Hindlimb muscle (tissue), 1 donor: ENCODE measurements at places on chromosomes 6 and 20.

- no peak for DNase-seq
These were observed 34.8 kb downstream of the TOP1 start for GRCh38 chr20:41063442-41063841.

DNA sequence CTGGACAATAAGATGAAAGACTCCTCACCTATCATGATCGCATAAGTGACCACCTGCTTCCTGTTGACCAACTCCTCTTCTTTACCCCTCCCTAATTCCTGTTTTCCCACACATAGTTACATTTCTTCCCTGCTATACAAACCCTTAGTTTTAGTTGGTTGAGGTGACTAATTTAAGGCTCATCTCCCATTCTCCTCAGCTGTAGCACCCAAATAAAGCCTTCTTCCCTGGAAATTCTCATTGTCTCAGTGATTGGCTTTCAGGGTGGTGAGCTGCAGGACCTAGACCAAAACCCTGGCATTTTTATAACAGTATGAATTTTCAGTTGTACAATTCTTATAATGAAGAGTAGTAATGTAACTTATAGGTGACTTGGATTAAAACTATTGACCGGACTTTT is 2.1 kb downstream of the FKBP1C start:
- no peak for DNase-seq

- DNase-seq: no peak
These were observed 146.6 kb upstream of the BMP5 start for GRCh38 chr6:56021943-56022342.

DNA sequence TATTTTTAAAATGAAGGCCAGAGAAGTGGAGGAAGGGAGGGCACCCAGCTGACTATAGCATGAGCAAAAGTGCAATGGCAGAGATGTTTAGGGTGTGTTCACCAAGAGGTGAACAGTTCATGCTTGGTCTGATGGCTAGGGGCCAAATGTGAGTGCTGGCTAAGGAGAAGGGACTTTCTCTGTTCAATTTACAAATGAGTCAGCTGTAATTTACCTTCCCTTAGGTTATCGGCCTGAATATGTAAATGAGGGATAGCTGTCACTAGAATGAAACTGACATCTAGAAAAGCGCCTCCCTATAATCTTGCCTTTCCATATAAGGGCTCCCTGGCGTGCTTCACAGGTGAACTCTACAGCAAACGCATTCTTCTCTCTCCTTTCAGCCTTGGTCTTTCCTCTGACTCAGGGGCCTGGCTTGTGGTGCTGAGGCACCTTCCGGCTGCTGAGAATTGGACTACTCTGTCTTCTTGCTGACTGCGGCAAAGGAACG is 114.7 kb upstream of the BACH2 start:
- DNase-seq: no peak

DNA sequence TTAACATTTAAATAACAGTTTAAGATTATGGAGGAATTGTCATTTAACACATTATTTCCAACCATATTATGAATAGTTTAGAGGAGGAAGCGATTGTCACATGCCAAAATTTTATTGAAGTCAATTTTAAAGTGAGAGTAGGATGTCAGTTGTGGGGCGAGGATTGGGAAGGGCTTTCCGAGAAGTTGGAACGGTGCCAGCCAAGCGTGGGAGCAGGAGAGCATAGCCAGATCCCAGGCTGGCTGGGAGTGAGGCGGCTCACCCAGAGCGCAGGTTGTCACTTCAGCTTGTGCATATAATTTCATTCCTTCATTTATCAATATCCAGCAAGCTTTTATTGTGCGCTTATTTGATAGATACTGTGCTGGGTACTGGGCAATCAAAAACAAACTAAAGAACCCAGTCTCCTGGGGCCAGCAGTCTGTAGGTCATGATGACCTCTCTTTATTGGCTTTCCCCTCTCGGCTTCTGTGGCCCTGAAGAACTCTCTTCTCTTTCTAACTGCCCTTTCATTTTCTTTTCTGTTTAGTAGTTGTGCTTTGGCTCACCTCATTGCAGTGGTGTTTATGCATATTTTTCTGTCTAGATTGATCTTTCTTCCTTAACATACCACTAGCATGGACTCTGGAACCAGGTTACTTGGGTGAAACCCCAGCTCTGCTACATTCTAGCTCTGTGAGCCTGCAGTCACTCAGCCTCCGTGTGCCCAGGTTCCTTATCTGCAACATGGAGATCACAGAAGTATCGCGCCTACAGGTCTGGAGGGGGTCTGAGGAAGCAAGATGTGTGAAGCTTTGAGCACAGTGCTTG is 6.4 kb downstream of the CEP43 start:
- DNase-seq: peak; percentile 6

GRCh38 chr20:33822423-33822822 is 11.3 kb downstream of the CHMP4B start:
- DNase-seq: no peak

GRCh38 chr6:161395716-161396231 is 121.9 kb upstream of the AGPAT4 start:
- DNase-seq: no peak

GRCh38 chr6:108421366-108421765 is 126.5 kb downstream of the AFG1L start:
- no peak for DNase-seq

DNA sequence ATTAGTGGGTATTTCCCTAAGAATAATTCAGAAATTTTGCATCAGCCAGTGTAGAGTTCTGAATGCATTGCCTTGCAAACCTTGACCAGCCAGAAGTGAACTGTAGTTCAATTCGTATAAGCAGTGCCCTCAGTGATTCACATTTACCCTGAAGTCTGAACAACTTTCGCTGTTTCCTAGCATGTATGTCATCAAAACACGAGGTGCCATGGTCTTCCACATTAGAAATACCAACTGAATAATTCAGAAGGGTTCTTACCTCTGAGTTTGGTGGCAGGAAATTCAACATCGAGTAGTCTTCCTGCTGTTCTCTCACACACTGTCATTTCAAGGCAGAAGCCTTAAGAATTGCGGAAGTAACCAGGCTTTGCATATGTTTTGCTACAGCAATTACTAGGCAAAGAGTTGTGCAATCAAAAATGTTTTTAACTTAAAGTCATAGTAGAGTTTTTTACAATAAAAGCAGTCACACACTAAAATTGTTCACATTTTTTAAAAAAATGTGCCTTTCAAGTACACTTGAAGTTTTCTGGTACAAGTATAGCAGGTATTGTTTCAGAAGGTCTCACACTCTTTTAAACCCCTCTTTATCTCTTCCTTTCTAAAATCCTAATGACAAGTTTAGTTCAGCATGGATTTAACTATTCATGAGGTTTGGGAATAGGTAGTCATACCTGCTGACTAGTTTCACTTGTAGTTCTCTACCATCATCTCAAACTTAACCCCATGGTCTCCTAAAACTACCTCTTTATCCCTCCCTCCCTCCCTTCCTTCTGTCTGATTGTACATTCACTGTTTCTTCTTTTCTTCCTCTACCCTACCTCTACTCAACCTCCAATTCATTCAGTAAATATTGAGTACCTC is 118.3 kb downstream of the STXBP5 start:
- peak; percentile 11 for DNase-seq

- DNase-seq: no peak
These were observed 64.8 kb downstream of the CARMIL1 start for GRCh38 chr6:25343984-25344383.

DNA sequence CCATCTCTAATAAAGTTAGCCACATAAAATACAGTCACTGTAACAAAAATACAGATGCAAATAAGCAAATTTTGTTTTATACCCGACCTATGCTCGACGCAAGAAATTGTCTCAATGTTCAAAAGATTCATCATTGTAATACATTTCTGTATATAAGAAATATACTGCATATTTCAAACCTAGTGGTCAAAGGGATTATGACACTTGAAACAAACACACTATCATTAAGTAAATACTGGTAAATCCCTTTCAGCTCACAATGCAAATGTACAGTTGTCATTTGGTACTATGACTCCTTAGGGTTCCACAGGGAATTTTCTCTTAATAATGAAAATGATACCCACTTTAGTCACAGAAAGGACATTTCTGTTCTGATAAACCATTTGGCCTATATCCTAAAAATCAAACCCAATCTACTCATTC is 2.2 kb downstream of the HIVEP2 start:
- no peak for DNase-seq

- DNase-seq: no peak
These were observed 80.9 kb upstream of the PLN start for GRCh38 chr6:118467181-118467580.

- no peak for DNase-seq
These were observed 133.3 kb downstream of the TFAP2C start for GRCh38 chr20:56762401-56762800.

- no peak for DNase-seq
These were observed 50.5 kb downstream of the BFSP1 start for GRCh38 chr20:17480696-17481095.
